ENCODE measurements at places on chromosomes 12 and 14.

DNA sequence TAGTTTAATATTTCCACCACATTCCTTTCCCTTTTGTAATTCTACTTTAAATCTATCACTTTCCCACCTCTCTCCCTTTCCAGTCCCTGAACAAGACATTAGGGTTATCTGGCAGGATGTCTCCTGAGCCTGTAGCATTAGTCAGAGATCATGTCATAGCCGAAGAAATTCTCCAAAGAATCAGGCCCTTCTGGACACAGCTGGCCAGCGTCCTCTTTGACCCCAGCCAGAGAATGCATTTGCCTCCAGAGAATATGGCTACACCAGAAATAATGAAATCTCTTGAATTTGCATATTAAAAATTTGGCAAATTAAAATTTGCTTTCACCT lies 56.7 kb downstream of the NTF3 start:
- H3K36me3 ChIP-seq: no peaks in the 10 kb centered on the region
- H3K4me1 ChIP-seq: no peaks in the 10 kb centered on the region
- no peaks in the 10 kb centered on the region for H3K27me3 ChIP-seq
- H3K27ac ChIP-seq: no peak overlapping the region

DNA sequence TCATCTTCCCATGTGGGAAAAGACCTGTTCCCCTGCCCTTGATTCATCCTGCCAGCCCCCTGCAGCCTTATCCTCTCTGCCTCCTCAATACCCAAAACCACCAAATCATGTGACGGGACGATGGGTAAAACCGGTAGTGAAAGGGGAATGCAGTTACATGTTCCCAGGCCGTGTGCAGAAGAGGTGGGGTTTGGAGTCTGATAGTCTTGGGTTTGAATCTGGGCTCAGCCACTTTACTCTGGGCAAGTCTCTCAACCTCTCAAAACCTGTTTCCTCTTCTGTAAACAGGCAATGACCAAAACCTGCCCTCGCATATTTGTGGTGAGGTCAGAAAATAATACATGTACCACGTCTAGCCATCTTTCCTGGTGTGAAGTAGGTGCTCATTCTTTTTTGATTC lies 123.0 kb downstream of the PLXNC1 start:
- H3K27ac ChIP-seq: no peak overlapping the region
- H3K4me1 ChIP-seq: peaks cover 12% of the 10 kb centered on the region
- H3K27me3 ChIP-seq: no peaks in the 10 kb centered on the region
- no peak overlapping the region for H3K4me3 ChIP-seq

GRCh38 chr12:98059659-98060343 lies 455.6 kb upstream of the TMPO start:
- no peak overlapping the region for H3K27ac ChIP-seq
- H3K4me3 ChIP-seq: no peak overlapping the region
- DNase-seq: no peak
- no peaks in the 10 kb centered on the region for H3K4me1 ChIP-seq

DNA sequence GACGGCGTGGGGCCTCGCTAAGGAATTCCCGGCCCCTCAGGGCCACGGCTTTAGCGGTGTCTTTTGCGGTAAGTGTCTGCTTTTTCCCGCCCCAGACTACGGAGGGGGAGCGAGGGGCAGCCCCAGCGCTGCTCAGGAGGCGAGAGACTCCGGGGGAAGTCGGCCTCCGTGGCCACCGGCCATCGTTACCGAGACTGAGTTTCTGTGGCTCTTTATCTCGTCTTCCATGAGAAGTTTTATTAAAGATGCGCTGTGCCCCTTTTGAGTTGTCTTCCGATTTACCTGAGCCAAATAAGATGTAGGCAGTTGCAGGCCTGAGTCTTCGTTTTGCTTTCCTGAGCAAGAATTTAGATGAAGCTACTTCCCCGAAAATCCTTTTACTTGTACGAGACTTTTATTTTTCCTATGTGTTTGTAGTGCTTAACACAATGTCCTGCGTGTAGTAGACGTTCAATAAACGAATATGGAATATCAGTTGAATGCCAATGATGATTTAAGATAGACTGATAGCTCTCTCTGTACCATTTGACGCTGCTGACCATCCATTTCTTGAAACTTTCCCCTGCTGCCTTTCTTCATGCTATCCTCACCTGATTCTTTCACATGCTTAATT lies 462 bp downstream of the SRP54 start:
- peak overlapping the region; percentile 87 for H3K4me3 ChIP-seq
- H3K27me3 ChIP-seq: no peaks in the 10 kb centered on the region
- H3K27ac ChIP-seq: peak overlapping the region; percentile 98
- H3K36me3 ChIP-seq: no peaks in the 10 kb centered on the region
- DNase-seq: no peak

Measured in CD4-positive, alpha-beta memory T cell (primary cell).